Stimulated activated CD4-positive, alpha-beta T cell treated with anti-CD3 and anti-CD28 coated beads, Interleukin-4, amount 100 ng/mL, for 1 hour (primary cell): ENCODE measurements at places on chromosomes 7 and 10.

DNA sequence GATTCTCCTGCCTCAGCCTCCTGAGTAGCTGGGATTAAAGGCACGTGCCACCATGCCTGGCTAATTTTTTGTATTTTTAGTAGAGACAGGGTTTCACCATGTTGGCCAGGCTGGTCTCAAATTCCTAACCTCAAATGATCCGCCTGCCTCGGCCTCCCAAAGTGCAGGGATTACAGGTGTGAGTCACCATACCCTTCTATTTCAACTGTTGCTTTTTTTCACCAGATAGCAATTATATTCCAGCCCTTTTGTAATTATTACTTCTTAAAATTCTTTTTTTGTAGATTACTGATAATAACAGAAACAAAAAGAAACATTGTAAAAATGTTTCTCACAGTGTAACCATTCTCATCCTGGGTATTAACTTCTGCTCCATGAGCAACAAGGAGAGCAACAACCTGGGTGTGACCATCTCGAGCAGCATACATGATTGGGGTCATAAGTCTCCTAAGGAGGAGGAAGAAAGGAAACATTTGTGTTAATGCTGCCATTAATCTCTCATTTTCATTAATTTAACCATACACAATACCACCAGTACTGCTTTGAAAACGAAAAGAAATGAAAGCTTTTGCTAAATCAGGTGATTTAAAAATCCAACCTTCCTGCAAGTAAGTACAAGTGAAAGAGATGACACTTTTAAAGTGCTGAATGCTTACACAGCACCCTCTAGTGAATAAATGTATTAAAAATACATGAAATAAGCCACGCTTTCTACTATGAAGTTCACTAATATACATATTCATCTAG is 41.8 kb downstream of the ASZ1 start:
- no peak for DNase-seq

GRCh38 chr7:11612737-11613136 is 219.3 kb downstream of the THSD7A start:
- no peak for DNase-seq

- no peak for DNase-seq
Measured at GRCh38 chr7:125423458-125424155, 494.0 kb upstream of the POT1 start.

- no peak for DNase-seq
Measured at GRCh38 chr7:5203183-5203537, 13.1 kb downstream of the WIPI2 start.
